Astrocyte of the hippocampus (primary cell): ENCODE measurements at places on chromosomes 5 and 9.

DNA sequence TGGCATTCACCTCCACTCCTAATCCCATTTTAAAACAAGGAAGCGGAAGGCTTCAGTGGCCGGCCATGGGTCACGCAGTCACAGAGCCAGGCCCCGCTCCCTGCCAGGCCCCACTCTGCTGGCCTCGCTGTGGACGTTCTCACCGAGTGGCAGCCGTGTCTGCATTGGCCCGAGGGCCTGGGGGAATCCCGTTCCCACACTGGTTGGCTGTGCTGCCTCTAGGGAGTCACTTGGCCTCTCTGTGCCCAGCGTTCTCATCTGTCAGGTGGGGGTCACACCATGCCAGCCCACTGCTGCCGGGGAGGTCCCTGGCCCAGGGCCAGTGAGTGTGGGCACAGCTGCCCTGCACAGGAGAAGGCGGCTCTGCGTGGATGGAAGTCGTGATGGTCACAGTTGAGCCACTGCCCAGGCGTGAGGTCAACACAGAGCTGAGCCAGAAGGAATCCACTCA, 13.4 kb upstream of the SLC9A3 start:
- no peak for DNase-seq

GRCh38 chr5:38404667-38405276, 146.4 kb downstream of the EGFLAM start:
- DNase-seq: no peak

DNA sequence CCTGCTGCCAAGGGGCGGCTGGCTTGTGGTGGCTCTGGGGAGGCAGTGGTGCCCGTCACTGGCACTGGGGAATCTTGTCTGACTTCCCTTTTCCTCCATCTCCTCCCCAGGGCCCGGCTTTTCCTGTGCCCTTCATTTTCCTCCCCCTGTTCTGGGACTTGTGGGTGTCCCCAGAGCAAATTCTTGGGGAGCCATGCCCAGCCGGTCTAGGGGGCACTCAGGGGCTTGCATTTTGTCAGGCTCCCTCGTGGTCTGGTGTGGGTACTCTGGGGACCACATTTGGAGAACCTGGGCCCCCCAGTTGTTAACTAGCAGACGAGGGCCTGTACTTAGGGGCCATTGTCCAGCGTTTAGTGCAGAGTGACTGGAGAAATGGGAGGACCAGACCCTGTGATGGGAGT, 105.2 kb upstream of the IER5L start:
- DNase-seq: no peak

GRCh38 chr9:98887918-98888510, 55.7 kb upstream of the COL15A1 start:
- peak; percentile 74 for DNase-seq

GRCh38 chr5:75960129-75960528, 123.1 kb upstream of the SV2C start:
- DNase-seq: no peak

DNA sequence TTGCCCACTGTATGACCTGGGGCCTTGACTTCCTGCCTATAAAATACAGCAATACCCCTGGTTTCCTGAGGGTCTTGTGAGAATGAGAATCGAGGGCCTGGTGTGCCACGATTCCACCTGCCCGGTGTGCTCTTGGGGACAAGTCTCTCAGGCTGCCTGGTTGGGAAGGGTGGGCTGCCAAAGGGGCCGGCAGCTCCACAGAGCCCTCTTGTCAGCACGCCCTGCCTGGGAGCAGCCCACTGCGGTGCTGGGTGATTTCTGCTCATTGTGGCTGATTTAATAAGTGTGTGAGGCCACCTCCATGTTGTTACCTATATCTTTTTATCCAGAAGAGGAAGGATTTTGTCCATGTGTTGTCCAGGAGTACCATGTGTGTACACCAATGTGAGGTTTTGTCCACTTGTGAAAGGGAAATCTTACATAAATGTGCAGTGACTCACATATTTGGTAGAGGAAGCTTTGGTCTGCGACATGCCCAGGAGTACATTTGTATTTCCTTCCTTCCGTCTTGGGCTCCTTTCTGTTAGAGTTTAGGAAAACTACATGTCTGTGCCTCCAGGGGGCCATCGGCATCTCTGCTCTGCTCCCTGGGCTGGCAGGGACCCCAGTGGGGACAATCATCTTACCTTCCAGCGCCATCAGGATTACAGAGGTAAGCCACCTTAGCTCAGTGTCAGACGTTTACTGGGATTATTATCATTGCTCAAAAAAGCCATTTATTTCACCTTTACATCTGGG, 108.6 kb downstream of the PHF2 start:
- DNase-seq: peak; percentile 19

GRCh38 chr9:120137186-120137840, 442.7 kb downstream of the CDK5RAP2 start:
- DNase-seq: no peak

- DNase-seq: no peak
Observed at GRCh38 chr5:137843676-137844299, 23.9 kb upstream of the MYOT start.

- DNase-seq: peak; percentile 97
Observed at GRCh38 chr9:127698985-127699670, 7.7 kb upstream of the CFAP157 start.

GRCh38 chr5:143244000-143244736, 159.3 kb downstream of the NR3C1 start:
- peak; percentile 96 for DNase-seq

GRCh38 chr5:14063691-14064090, 79.5 kb upstream of the TRIO start:
- peak; percentile 58 for DNase-seq

- DNase-seq: peak; percentile 14
Observed at GRCh38 chr5:130116462-130116861, 212.2 kb downstream of the CHSY3 start.

GRCh38 chr5:39598661-39599248, 174.0 kb upstream of the DAB2 start:
- DNase-seq: no peak

DNA sequence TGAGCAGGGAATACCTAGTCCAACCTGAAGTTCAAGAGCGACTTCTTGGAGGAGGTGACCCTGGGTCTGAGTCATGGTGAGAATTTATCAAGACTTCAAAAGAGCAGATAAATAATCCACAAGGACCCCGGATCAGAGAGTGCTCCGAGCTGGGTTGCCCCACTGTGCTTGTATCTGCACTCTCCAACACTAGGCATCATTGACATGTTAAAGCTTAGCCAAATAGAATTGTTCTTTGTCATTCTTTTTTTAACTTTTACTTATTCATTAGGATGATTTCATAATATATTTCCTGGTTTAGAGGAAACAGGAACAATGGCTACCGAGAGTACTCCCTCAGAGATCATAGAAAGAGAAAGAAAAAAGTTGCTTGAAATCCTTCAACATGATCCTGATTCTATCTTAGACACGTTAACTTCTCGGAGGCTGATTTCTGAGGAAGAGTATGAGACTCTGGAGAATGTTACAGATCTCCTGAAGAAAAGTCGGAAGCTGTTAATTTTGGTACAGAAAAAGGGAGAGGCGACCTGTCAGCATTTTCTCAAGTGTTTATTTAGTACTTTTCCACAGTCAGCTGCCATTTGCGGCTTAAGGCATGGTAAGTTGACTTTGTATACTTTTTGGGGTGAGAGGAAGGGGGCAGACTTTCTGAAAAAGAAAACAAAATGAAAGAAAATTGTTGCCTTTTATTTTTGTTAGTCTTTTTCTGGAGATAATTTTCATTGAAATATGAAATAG, at the start of gene CARD6:
Gene CARD6 (plus strand): TSS at position 300 of the 738 bp plus-strand sequence. CDS start 16 bp downstream, at position 316.
- DNase-seq: no peak

- DNase-seq: peak; percentile 3
Observed at GRCh38 chr5:37043693-37044092, 167.1 kb downstream of the NIPBL start.

GRCh38 chr5:139690064-139690802, 42.1 kb downstream of the CXXC5 start:
- peak; percentile 89 for DNase-seq

GRCh38 chr5:60675286-60675685, 24.7 kb downstream of the DEPDC1B start:
- no peak for DNase-seq

GRCh38 chr5:107778647-107779046, 107.9 kb upstream of the EFNA5 start:
- DNase-seq: no peak
